Stimulated activated CD4-positive, alpha-beta T cell treated with anti-CD3 and anti-CD28 coated beads, TNF-alpha, amount 100 ng/mL, for 4 hours (primary cell): ENCODE measurements at places on chromosomes 4 and X.

- DNase-seq = no peak
Observed at GRCh38 chr4:164304861-164305260, 449.1 kb upstream of the SMIM31 start.

GRCh38 chr4:15002659-15003400 lies 549 bp downstream of the CPEB2 start:
- DNase-seq = peak; percentile 66

- DNase-seq = no peak
Observed at GRCh38 chr4:76310683-76311082, 4.2 kb downstream of the STBD1 start.

DNA sequence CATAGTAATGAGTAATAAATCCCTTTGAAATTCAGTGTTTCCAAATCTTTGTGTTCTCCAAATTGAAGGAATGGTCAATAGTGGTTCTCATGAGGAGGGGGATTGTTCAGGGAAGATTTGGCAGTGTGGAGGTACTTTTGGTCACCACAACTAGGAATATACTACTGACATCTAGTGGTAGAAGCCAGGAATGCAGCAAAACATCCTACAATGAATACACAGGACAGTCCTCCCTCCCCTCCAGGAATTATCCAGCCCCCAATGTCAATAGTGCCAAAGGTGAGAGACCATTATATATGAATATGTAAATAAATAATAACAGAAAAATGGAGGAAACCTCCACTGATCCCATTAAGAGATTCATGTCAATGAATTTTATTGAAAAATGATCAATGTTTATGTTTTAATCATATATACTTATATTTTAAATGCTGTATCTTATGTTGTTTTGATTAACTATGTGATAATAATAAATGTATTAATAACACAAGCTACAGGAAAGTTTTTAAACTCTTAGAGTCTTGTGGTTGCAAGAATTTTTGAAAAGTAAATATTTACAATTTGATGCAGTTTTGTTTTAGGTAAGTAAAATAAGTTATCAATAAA lies 14.4 kb upstream of the FAM9A start:
- peak; percentile 1 for DNase-seq

DNA sequence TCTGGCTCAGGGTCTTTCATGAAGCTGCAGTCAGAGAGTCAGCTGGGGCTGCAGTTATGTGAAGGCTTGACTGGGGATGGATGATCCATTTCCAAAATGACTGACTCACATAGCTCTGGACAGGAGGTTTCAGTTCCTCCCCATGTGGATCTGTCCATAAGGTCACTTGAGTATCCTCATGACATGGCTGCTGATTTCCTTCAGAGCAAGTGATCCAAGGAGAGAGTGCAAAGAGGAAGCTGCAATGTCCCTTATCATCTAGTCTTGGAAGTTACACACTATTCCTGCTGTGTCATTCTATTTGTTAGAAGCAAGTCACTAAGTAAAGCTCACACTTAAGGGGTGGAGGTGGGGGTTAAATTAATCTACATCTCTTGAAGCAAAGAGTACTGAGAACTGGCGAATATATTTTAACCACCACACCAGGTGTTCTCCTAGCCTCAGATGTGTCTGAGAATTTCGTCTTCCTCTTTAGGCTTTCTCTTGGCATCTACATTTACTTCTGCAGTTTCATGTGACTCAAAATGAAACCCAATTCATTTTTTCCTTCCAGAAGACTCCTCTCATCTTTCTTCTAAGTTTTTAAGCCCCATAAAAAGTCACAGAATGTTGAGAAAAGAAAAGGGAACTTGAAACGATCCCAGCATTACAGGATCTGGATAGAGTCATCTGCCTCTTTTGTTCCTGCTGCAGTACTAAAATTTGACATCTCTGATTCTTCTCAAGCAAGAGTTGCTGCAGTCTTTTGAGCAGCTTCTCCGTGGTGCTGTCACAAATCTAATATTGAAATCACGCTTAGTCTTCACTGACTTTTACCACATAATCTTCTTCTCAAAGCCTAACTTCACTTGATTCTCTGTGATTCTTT lies 3.8 kb upstream of the GRPR start:
- no peak for DNase-seq

GRCh38 chr4:158162631-158163030 lies 10.2 kb downstream of the GASK1B start:
- DNase-seq = no peak

- no peak for DNase-seq
Observed at GRCh38 chr4:3732076-3733028, 33.8 kb upstream of the ADRA2C start.

DNA sequence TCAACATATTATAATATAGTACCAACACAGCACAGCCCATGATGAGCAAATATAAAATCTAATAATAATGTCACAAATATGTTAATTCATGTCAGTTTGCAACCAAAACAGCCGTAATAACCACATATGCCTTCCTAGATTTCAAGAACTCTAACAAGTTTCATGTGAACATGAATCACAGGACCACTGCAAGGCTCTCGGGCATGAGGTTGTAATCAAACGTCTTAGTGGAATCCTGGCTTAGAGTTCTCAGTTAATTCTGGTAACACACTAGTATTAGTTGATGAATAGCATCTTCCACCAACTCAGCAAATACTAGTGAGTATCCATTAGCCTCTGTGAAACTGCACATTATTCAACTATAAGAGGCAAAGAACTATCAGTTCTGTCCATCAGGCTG lies 379.3 kb upstream of the TENM3 start:
- DNase-seq = no peak

GRCh38 chr4:59647011-59647410 lies 1553.1 kb upstream of the ADGRL3 start:
- no peak for DNase-seq

DNA sequence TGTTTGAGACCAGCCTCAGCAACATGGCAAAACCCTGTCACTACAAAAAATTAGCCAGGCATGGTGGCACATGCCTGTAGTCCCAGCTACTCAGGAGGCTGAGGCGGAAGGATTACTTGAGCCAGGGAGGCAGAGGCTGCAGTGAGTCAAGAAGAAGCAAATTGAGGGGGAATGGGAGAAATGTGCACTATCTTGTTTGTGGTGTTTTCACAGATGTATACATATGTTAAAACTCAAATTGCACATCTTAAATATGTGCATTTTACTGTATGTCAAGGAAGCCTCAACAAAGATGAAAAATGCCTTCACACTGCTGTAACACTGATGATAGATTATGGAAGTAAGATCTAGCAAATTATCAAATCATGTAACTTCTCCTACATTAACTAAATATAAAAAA lies 44.3 kb downstream of the THOC2 start:
- DNase-seq = no peak

DNA sequence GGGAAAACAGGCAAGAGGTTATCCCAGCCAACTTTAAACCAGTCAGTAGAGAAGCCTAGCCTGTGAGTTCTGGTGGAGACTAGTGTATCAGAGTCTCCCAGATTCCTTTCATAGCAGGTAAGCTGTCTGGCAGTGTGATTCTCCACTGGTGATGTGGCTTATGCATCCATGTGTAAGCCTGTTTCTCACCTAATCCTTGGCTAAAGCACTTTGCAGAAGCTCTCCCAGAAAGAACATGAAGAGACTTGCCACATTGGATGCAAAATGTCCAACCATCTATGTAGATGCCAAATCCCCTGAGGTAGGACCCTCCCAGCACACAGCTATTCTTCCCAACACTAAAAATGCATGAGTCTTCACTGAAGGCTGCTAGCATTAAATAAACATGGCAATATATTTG lies 111.7 kb downstream of the CHRNA9 start:
- no peak for DNase-seq

- DNase-seq = no peak
Observed at GRCh38 chr4:179521952-179522351, 2079.7 kb upstream of the AGA start.

DNA sequence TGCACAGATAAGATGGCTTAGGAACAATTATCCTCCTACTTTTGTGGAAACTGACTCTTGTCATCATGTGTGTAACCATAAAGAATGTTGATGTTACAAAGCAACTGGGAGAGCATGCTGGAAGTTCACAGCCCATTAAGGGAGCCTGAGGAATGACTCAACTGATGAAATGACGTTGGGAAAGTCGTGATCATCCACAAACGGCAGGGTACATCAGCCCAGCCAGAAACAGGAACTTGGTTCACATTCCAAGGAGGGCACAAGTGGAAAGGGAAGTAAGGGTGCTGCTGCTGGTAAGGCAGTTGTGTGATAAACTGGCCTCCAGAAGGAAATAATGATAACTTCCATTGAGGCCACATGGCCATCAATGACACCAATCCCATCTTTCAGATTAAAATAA lies 6.7 kb downstream of the TEC start:
- DNase-seq = no peak

- no peak for DNase-seq
Observed at GRCh38 chr4:150619042-150619441, 37.1 kb downstream of the MAB21L2 start.

GRCh38 chrX:39796856-39797255 lies 300.9 kb downstream of the BCOR start:
- no peak for DNase-seq

DNA sequence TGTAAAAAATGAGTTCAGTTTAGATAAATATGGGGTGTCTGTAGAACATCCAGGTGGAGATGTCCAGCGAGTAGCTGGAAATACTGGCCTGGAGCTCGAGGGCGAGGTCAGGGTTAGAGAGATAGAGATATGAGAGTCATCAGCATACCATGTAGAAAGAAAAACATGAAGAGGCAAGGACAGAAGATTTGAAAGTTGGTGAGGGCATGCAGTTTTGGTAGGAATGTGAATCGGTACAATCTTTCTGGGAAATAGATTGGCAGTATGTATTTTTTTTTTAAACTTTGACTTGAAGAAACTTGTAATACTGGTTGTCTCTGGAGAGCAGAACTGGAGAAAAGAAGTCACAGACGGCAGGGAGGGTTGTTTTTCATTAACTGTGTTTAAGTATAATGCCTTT lies 2.4 kb upstream of the SNX12 start:
- no peak for DNase-seq

GRCh38 chrX:137287191-137287590 lies 253.4 kb upstream of the GPR101 start:
- DNase-seq = no peak

- DNase-seq = no peak
Observed at GRCh38 chr4:75016472-75016871, 83.6 kb downstream of the PARM1 start.

- DNase-seq = no peak
Observed at GRCh38 chr4:83250687-83251446, 33.7 kb downstream of the COQ2 start.

DNA sequence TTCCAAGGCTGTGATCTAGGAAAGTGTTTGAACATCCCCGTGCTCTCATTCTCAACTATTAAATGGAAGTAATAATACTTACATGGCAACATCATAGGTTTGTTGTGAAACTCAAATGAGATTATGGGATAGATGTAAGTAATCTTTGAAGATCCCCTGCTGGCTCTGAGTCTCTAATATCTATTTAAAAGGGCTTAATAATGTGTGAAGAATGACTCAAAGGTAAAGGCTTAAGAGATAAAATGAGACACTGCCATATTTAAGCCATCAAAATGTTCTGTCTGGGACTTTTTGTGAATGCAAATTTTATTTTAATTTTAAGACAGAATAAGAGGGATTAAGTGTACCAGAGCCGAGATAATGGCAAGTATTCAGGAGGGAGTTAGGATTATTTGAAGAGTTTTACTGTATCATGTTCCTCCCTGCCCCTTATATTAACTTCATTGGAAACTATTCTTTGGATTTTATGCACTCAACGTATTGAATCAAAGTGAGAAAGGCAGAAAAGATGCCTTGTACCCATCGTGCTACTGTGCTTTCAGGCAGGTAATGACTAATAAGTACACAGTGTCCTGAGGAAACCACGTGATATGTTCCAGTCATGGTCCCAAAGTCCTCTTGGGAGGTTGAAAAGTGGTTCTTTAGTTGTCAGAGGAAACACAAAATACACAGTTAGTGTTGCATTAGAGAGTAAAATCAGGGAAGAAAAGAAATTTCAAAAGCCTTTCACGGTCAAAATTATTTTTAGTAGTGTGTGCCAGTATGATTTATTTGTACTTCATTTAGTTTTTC lies 192.4 kb downstream of the RBM46 start:
- no peak for DNase-seq

DNA sequence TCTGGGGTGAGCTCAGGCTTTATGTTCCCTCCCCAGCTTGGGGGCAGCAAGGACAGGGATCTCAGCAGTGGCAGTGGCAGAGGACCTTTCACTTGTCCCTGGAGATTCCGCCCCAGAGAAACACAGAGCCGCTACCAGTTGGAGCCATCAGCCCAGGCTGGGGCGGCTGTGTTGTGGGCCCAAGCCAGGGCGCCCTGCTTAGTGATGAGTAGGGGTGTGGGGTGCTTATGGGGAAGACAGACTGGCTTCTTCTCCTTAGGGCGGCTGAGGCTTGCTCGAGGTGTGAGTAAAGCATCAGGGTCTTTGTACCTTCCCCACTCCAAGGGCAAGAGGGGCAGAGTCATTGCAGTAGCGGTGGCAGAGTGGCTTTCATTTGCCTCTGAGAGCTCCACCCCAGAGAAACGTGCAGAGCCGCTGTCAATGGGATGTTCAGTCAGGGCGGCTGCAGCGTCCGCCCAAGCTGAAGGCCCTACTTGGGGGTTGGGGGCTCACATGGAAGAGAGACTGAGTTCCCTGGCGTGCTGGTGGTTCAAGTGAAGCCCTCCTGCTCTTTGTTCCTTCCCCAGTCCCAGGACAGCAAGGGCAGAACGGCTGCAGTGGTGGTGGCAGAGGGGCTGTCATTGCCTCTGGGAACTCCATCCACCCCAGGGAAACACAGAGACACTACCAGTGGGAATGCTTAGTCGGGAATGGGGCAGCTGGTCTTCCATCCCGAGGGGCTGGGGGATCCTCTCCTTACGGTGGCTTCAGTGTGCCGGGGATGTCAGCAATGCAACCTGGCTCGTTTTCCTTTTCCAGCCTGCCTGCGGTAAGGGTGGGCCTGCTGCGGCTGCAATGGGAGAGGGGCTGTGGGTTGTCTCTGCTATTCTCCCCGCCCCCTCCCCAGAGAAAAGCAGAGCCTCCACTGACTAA lies 2142.5 kb upstream of the TENM3 start:
- DNase-seq = no peak

GRCh38 chr4:38489924-38490639 lies 173.9 kb upstream of the KLF3 start:
- DNase-seq = peak; percentile 5

- DNase-seq = peak; percentile 5
Observed at GRCh38 chr4:17347445-17347844, 164.4 kb downstream of the QDPR start.

DNA sequence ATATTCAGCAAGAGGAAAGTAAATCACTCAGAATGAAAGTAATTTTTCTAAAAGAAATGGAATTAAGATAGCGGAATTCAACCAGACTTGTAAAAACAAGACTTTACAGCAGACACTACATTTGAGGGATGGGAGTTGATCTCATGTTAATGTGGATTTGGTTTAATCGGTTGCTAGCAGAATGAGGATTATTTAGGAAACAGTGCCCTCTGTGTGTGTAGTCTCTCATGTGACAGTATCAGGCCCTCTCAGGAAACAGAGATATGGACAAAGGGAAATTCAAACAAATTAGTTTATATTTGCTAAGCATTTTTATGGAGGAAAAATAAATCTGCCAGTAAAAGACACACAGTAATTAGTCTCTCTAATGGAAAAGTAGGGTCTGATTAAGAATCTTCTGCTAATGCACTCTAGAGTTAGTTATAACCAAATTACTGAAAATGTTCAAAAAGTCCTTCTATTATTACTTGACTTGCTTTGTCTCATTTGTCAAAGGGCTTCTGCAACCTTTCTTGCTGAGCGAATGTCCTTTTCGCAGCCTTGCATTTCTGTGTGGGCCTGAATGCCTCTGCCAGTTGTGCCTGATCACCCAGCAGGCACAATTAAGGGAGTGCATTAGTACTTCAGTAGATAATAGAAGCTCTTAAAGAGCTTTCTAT lies 1282.3 kb upstream of the TENM3 start:
- no peak for DNase-seq

- DNase-seq = no peak
Observed at GRCh38 chrX:153732401-153732800, 7.7 kb downstream of the ABCD1 start.
